NCI-H748 treated with DMSO at 0.1 percent for 48 hours (cell line): ENCODE measurements at places on chromosomes 12 and 14.

- no peak for DNase-seq
Observed at GRCh38 chr14:91417983-91418386, 365 bp upstream of the CCDC88C start.

- no peak for DNase-seq
Observed at GRCh38 chr12:39883411-39883810, 222.5 kb downstream of the SLC2A13 start.

DNA sequence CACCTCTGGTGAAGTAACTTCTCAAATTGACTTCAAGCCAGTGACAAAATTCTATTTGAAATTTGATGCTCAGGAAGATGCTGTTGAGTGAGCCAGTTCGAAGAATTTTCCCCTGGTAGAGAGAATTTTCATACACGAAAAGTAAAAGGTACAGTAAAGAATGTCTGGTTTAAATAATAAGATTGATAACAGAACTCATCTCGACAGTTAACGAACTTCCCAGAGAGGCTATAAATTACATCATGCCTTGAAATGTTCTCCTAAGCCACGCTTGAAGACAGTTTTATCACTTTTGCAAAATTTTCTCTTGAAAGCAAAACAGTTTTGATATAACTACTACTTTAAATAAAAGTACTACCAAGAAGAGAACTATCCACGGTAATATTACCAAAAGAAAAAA lies 14.4 kb upstream of the OR11G2 start:
- no peak for DNase-seq

GRCh38 chr12:120710031-120710804 lies at the start of gene UNC119B:
Gene UNC119B, plus strand, starts transcription at chr12:120710458. Its CDS starts 17 bp downstream, at chr12:120710475.
- DNase-seq, result no peak

DNA sequence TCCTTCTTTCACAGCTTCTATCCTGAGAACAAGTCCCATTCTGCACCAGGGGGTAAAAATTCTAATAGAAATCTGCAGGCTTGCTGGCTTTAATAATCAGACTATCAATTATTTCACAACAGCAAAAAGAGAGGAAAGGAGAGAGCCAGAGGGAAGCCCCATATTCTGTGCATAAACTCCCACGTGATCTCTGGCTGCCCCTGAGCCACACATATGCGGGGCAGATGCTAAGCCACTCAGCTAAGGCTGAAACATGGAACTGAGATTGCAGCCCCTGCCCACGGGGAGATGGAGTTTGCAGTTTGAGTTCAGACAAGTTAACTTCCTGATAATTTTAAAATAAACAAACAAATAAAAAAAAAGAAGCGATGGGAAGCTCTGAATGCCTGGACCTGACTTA lies 254.4 kb upstream of the CCDC196 start:
- DNase-seq, result no peak

DNA sequence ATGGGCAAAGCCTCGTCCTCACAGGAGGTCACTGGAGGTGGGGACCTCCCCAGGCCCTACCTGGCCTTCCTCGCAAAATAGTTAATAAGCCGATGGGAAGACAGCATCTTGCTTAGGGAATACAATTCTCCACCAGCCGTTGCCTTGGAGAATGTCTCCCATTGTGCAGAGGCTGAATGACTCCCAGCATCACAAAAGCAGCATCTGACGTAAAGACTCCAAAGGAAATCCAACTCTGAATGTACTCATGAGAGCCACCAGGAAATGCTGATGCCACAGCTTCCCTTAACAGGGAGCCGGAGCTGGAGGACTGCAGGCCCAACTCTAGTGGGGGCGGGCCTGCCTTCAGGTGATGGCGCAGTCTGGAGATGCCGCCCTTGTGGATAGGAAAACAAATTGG lies 15.5 kb downstream of the CCDC63 start:
- no peak for DNase-seq

DNA sequence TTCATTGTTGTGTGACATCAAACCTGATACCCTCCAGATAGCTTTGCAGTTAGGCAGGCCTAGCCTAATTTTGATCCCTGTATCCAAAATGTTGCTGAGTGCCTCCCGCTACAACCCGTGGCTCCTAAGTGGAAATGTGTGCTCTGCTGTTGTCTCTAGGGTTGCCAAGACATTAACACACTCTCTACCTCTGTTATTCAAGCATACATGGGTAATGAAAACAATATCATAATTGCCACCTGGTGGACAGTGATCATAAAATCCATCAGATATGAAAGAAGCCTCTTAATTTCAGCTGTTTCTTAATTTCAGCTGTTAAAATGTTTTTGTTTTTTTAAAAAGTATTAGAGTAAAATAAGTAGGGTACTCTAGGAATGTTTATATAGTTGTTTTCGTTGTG lies 93.5 kb downstream of the PLEKHA5 start:
- DNase-seq, result peak; percentile 21

DNA sequence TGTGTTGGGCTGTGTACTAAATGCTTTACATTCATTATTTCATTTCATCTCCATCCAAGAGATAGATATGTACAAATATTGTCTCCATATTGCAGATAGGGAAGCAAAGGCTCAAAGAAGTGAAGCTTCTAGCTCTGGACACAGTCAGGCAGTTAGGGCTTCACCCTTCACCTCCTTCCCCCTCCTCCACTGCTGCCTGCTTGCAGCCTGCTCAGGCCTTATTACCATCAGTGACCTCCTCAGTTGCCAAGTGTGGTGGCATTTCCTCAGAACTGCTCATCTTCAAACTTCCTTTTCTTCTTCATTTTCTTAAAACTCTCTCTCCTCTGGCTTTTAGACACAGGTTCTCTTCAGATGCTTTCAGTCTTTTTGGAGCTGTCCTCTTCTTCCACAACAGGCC lies 4.7 kb upstream of the GPATCH2L start:
- DNase-seq, result no peak

GRCh38 chr12:127538316-127538715 lies 728.7 kb upstream of the TMEM132C start:
- DNase-seq, result no peak

DNA sequence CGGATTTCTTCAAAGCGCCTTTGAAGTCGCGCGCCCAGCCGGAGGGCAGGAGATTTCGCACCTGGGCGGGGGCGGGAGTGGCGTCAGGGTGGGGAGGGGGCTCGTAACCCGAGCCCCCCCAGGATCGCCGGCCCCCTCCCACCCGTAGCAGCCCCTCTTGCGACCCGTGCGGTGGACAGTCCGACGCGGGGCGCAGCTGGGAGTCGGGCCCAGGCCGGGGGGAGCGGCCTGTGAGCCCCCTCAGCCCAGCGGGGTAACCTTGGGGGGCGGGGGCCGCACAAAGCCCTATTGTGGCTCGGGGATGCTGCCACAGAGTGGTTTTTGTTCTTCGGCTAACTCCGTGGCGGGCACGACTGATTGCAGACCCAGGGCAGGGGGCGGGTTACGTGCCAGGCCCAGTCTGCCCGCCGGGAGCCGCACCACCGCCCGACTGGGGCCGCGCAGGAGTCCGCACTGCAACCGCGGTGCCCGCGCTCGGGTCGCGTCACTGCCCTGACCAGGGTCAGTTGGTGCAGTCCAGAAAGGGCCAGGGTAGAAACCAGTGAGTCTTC lies 4.2 kb upstream of the AAAS start:
- peak; percentile 3 for DNase-seq

DNA sequence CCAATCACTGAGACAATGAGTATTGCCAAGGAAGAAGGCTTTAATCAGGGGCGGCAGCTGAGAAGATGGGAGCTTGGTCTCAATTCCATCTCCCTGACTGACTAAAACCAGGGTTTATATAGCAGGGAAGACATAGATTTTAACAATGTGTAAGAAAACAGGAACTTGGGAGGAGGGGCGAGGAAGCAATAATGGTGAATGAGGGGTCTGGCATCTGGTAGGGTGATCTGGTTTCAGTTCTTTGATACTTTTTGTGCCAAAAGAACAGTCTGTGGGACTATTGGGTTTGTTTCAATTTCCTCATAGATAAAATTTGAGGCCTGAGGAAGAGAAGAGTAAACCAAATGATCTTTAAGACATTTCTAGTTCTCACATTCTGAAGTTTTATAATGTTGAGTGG lies 49.2 kb downstream of the FUT8 start:
- no peak for DNase-seq

- DNase-seq, result peak; percentile 51
Observed at GRCh38 chr12:116880817-116881324, 370 bp downstream of the HRK start.

DNA sequence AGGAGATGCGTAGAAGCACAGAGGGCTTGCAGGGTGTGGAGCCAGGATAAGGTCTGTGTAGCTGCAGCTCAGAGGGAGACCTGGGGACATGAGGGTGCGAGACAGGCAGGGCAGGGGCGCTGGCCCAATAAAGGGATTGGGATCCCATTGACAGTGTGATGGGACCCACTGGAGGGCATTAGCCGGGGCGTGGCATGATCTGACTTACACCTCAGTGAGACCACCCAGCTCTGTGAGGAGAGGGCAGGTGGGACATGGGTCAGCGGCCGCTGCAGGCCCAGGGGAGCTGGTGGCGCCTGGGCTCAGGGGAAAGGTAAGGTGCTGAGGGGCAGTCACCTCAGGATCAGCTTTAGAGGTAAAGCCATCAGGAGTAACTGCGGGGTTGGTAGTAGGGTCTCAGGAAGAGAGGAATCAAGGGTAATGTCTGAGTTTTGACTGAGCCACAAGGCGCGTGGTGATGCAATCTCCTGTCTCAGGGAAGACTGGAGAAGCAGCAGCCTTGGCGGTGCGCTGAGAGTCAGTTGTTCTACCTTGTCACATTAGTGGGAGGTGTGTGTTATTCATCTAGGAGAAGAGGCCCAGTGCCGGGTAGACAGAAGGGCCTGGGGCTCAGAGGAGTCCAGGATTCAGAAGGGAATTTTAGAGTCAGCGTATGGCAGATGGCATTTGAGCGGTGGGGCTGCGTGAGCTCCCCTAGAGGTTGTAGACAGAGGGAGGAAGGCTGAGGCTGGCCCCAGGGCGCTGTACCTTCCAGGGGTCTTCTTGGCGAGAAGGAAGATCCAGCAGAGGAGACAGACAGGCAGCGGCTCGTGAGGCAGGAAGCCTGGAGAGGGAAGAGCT lies 30.8 kb upstream of the BDKRB2 start:
- no peak for DNase-seq

DNA sequence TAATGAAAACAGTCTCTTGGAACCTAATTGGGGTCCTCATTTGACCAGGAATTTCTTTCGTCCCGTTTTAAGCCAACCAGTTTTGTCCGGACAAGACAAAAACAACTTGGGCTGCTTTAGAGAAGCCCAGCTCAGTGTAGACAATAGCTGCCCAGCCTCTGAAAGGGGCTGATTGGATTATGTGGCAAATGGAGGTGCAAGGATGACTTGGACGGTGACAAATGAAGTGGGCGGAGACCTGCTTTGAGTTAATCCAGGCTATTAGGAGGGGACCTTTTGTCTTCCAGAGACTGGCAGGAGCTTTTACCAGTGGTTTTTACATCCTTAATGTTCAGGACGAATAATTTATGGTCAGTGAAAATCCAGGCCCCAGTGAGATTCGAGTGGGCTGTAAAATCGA lies 4.8 kb downstream of the MEG3 start:
- DNase-seq, result no peak

- DNase-seq, result no peak
Observed at GRCh38 chr12:124655698-124656516, 88.5 kb upstream of the NCOR2 start.

GRCh38 chr14:32367516-32367915 lies 38.4 kb downstream of the AKAP6 start:
- DNase-seq, result no peak

DNA sequence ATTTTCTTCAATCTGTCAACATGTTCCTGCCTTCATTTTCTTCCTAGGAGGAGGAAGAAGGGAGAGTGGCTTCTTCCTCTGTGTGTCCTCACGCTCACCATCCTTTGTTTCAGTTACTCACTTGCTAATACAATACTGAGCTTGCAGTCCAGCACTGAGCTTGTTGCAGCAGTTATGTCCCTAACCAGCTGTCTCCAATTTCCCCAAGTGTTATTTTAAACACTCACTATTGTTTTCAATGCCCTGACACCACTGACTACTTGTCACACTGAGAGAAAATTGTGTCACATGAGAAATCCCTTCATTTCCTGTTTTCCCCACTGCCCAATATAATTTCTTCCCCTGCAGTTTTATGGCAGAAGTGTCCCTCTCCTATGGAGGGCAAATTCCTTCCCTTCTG lies 53.4 kb downstream of the HSD17B6 start:
- peak; percentile 5 for DNase-seq

DNA sequence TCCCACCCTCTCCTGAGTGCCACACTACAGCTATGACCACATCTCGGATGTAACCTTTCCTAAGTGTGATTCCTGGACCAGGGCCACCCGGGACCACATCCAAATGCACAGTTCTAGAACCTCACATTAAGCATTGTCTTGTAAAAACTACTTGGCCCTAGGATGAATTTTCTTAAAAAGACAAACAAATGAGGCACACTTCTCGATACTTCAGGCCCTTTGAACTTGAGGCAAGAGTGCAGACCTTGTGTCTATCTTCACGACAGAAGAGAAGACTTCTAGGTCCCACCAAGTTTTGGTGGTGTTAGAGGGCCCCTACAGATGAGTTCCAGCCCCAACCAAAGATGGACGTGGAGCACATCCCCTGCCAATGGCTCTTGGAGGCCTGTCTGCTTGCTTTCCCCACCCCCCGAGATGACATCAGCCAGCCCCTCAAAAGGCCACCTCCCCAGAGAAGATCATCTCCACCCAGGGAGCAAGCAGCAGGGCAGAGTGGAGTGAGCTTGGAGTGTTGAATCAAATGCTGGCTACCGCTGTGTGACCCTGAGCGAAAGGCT lies 9.3 kb downstream of the ISCU start:
- no peak for DNase-seq

DNA sequence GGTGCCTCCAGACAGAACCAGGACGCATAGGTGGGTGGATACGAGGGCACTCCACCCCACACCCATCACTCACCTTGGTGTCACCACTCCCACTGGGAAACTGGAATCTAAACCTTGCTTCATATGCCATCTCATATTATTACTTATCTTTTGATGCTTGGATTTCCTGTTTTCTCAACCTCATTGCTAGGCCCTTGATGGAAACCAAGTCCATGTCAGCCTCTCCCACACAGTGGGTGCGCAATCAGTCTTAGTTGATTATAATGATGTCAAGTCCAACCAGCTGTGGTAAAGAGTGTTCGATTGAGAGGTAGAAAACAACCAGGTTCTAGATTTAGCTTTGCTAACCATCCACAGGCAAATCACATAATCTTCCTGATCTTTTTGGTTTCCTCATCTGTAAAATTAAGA lies 584 bp upstream of the DDHD1 start:
- no peak for DNase-seq

GRCh38 chr14:74501135-74501614 lies 7.6 kb downstream of the ISCA2 start:
- DNase-seq, result peak; percentile 18

- DNase-seq, result no peak
Observed at GRCh38 chr12:23534196-23534595, 415.3 kb downstream of the SOX5 start.

DNA sequence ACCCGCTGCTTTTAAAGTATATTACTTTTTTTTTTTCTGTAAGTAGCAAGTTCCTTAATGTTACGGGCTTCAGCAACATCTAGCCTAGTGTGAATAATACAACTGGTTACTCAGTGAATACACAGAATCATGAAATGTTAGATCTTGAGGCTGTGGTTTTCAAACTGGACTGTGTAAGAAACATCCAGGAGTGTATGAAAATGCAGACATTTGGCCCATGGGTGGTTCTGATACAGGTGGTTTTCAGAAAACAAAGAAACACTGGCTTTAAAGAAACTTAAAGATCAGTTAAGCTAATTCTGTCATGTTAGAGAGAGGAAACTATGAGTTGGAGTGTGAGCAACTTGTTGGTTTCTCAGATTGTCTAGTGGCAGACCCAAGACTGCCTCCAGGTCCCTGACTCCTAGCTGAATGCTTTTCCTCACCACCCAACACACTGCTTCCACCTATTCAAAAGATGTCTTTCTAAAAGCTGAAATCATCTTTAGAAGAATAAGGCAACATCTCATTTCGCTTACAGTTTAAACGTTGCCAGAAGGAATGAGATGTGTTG lies 36.1 kb downstream of the TBC1D30 start:
- no peak for DNase-seq

GRCh38 chr12:109927622-109928021 lies 27.5 kb downstream of the TCHP start:
- no peak for DNase-seq
